SK-N-SH (cell line): ENCODE measurements at places on chromosomes 11 and 22. TPM values are rescaled to one million over a fixed set of nuclear protein-coding genes. Genes with fewer than 3 reads are reported as not detected.

GRCh38 chr11:77191429-77191822, 63.4 kb downstream of the MYO7A start:
- DNase-seq: no peak
- no peaks in the 10 kb centered on the region for H3K36me3 ChIP-seq
- H3K27ac ChIP-seq: no peak overlapping the region
- no peaks in the 10 kb centered on the region for H3K27me3 ChIP-seq
- H3K4me1 ChIP-seq: no peaks in the 10 kb centered on the region

DNA sequence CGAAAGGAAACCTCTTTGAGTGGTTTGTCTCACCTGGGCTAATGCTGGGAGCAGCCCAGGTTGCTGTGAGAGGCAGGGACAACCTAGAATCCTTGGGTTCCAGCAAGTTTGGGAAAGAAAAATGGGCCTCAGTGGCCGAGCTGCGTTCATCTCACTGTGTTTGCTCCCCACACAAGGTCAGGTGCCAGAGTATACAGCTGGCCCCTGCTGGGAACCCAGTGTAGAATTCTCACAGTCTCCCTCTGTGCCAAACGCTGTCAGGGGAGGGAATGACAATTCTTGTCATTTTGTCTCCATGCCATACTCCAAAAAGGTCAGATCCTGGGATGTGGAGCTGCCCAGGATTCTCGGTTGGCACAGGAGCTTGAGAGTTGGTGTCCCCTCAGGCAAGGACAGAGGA, 4.3 kb downstream of the DGKZ start:
- no peak overlapping the region for H3K27ac ChIP-seq
- H3K36me3 ChIP-seq: peaks cover 3% of the 10 kb centered on the region
- peaks cover 19% of the 10 kb centered on the region for H3K4me1 ChIP-seq

GRCh38 chr22:24685531-24686190, 82.7 kb downstream of the GGT1 start:
- H3K27me3 ChIP-seq: 0 out of 2 replicates have a peak, but pooled peaks cover 5% of the 10 kb centered on the region
- peak; percentile 65 for DNase-seq
- no peak overlapping the region for H3K27ac ChIP-seq
- no peaks in the 10 kb centered on the region for H3K36me3 ChIP-seq
- no peaks in the 10 kb centered on the region for H3K4me1 ChIP-seq

Gene SMIM35
- not detected in 2 replicates for polyA plus RNA-seq
